Stimulated activated CD8-positive, alpha-beta memory T cell treated with anti-CD3 and anti-CD28 coated beads, Interleukin-7, amount 100 ng/mL, for 4 hours (primary cell): ENCODE measurements at places on chromosomes 1 and 21.

DNA sequence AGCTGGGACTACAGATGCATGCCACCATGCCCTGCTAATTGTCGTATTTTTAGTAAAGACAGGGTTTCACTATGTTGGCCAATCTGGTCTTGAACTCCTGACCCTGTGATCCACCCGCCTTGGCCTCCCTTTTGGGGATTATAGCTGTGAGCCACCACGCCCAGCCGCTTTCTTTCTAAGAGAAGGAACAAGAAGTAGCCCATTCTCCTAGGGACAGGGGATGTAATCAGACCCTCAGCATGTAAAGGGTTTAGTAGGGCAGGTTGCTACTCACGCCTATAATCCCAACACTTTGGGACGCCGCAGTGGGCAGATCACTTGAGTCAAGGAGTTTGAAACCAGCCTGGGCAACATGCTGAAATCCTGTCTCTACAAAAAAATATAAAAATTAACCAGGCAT, 189.7 kb downstream of the TOMM20 start:
- no peak for DNase-seq

GRCh38 chr1:89888480-89889322, 67.9 kb downstream of the LRRC8D start:
- no peak for DNase-seq

DNA sequence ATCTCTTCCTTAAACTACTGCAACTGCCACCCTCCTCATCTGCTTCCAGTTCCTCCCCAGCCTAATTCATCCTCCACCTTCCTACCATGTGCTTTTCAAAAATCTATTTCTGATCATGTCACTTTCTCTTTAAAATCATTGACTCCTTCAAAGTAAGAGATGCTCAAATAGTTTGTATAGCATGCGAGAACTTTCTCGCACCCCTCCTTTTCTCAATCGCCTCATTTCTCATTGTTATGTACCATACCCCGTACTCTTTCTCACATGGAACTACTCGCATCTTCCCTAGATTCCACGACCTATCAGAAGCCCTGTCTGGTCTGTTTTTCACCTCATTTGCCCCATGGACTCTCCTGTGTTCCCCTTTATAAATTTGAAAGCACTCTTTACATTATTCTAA, 238.2 kb downstream of the NRIP1 start:
- DNase-seq = no peak

DNA sequence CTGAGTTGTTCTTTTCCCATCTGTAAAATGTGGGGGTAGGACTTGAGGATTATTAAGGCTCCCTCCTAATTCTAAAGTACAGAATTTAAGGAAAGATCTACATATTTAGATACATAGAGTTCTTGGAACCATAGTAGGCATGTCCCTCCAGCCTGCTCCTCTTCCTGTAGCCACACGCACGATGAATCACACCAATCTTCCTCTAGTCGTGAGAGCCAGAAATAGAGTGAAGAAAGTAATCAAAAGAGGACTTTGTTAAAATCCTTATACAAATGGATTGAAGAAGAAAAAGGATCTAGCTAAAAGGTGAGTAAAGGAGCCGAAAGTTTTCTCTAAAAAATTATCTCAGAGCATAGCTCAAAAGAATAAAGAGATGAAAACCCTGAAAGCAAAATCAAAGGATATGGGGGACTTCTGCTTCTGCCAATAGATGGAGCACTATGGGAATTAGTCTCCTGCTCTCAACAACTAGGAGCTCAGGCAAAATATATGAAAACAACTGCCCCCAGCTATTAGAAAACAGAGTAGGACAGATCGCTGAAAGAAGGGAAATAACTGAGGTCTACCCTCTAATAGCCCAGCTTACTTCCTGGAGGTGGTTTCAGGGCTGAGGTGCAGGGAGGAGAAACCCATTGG, 8.5 kb downstream of the C1orf141 start:
- DNase-seq = no peak

GRCh38 chr1:117815926-117816325, 113.5 kb downstream of the GDAP2 start:
- DNase-seq = no peak

DNA sequence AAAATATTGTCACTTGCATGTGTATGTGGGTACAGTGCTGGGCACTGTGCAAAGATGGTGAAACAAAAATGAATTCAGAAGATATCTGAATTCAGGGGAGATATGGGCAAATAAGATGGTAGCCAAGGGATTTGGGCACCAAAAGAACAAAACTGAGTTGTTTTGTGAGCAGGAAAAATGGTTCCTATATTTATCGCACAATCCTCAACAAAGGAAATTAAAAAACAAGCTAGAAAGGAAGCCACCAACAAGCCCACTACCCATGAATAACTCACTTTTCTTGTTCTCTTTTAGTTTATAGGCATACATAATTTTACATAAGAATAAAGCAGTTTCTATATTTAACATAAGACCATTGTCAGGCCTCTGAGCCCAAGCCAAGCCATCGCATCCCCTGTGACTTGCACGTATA, 40.7 kb upstream of the VASH2 start:
- no peak for DNase-seq

DNA sequence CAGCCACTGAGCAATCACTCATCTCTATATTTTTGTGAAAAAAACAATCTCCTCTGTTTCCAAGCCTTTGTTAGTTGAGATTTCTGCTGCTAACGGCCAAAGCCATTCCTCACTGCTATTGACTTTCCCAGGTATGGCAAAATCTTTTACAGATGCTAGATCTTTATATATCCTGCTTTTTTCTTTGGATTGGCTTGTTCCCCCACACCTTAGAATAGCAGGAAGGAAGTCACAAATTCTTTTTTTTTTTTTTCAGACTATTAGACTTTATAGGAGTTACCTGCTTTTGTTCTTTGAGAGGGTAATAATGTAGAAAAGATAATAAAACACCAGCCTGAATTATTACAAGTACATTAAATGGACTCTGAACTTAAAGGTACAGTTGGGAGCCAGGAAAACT, 24.2 kb downstream of the SYF2 start:
- DNase-seq = no peak

- DNase-seq = no peak
These were observed 11.5 kb upstream of the RGS1 start for GRCh38 chr1:192564099-192564498.

DNA sequence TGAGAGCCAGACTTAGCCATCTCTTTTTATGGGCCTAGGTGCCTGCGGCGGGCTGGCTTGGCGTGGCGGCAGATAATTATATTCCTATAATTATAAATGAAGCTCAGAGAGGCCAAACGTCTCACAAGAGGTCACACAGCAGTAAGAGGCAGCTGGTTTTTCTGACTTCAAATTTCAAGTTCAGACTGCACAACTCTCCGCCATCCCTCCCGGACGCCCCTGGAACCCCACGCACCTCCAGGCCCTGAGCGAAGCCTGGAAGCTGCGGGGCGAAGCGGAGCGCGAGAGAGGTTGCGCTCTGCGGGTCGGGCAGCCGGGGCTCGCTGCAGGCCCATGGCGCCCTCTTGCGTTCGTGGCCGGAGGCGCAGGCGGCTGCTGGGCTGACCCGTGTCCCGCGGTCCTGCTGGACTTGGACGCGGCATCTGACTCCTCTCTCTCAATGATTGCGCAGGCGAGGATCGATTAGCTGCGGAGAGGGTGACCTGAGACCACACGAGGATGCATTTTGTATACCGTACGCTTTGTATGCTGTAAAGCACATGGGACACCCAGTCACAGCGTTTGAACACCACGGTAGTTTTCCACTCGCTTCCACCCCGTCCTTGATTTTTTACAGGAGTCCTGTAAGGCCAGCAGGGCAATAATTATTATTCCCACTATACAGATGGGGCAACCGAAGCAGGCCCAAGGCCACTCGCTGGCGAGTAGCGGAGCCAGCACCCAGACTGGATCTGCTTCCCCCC, 272.7 kb downstream of the FOXD2 start:
- DNase-seq = peak; percentile 32

- DNase-seq = no peak
These were observed 113.7 kb upstream of the RRP15 start for GRCh38 chr1:218171302-218171893.

GRCh38 chr1:24349891-24350290, 30.7 kb downstream of the GRHL3 start:
- DNase-seq = no peak

GRCh38 chr1:162279136-162279498, 97.5 kb downstream of the SPATA46 start:
- DNase-seq = no peak

DNA sequence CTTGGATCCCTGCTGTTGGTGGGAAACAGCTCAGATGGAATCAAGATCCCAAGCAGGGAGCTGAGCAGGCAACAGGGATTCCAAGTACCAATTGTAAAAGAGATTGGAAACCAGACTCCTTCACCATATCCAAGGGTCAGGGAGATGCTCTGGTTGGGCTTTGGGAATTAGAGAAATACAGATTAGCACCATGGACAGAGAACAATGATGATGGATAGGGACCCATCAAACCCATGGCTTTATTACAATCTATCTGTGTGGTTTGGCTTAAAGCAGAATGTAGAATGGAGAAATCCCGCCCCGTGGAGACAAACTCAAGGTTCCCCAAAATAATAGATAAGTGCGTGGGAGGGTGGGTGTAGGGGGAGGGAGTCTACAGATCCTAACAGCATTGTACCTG, 120.7 kb upstream of the CSF3R start:
- DNase-seq = no peak

DNA sequence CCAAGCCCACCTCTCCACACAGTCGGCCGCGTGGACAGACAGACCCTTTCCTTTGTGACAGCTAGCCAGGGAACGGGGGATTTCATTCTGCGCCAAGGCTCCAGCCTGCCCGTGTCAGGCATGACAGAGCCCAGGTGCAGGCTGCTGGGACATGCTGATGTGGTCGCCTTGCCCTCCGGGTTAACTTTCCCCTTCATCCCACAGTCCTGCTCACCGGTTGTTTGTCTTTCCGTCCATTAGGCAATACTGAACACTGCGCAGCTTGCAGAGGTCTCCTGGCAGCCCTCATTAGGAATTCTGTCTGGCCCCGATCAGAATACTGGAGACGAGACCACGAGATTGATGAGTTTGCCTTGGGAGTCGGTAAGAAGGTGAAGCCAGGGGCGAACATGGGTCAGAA, 62.8 kb downstream of the SPSB1 start:
- DNase-seq = no peak

DNA sequence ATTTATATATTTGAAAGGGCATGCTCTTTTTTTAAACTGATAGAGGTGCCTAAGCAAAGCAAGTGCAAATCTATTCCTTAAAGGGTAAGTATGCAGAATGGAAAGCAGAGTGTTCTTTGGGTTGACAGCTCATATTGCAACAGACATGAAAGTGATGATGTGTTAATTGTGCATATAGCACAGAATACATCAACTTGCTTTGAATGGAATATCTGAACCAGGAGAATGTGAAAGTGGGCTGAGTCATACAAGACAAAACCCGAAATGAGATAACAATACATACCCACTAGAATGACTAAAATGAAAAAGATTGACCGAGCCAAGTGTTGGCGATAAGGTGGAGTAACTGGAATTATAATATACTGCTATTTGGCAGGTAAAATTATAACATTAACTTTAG, 4.3 kb downstream of the CR1 start:
- no peak for DNase-seq

GRCh38 chr21:31991356-31992331, 118.8 kb downstream of the HUNK start:
- DNase-seq = no peak

- no peak for DNase-seq
These were observed 11.1 kb downstream of the MTHFR start for GRCh38 chr1:11794446-11795237.

- no peak for DNase-seq
These were observed 9.0 kb downstream of the CREG1 start for GRCh38 chr1:167544447-167545093.

DNA sequence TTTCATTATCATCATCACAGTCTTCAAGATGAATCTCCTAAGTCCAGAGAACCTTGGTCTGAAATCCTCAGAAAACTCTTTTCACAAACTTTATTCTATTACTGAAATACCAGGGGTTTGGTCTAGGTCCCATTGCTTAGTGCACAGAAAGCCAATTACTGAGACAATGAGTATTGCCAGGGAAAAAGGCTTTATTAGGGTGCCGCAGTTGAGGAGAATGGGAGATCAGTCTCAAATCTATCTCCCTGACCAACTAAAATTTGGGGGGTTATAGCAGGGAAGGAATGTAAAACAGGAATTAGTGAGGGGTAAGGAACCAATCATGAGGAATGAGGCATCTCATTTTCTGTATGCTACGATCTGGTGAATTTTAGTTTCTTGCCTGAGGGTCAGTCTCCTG, 70.5 kb upstream of the PPIH start:
- no peak for DNase-seq

- no peak for DNase-seq
These were observed 40.9 kb downstream of the IGSF21 start for GRCh38 chr1:18148461-18148860.

- DNase-seq = no peak
These were observed 481.1 kb downstream of the PTBP2 start for GRCh38 chr1:97202481-97203380.

- no peak for DNase-seq
These were observed 21.5 kb upstream of the SLC44A5 start for GRCh38 chr1:75632350-75632949.

GRCh38 chr1:17744666-17745478, 10.3 kb upstream of the ACTL8 start:
- DNase-seq = no peak

- no peak for DNase-seq
These were observed 23.5 kb upstream of the SYDE2 start for GRCh38 chr1:85224295-85224694.

- no peak for DNase-seq
These were observed 14.5 kb downstream of the SYT11 start for GRCh38 chr1:155873860-155874259.

DNA sequence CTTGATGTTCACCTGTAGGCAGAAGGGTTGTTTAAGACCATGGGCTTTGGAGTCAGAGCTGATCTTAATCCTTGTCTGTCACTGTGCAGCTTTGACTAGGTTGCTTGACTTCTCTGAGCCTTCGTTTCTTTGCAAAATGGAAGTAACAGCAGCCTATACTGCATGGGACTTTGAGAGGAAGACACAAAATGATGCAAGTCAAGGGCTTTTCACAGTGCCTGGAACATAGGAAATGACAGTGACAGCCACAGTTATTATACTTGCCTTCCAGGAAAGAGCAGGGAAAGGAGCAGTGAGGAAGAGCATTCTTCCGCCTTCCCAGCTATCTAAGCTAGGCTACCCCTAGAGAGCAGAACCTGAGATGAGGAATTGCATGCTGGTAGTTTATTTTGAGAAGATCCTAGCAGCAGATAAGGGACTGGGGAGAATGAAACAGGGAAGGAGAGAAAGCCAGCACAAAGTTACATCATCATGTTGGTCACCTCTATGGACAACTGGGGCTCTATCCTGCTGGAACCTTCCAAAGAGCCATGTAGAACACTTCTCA, 3.1 kb downstream of the CSF3R start:
- no peak for DNase-seq

DNA sequence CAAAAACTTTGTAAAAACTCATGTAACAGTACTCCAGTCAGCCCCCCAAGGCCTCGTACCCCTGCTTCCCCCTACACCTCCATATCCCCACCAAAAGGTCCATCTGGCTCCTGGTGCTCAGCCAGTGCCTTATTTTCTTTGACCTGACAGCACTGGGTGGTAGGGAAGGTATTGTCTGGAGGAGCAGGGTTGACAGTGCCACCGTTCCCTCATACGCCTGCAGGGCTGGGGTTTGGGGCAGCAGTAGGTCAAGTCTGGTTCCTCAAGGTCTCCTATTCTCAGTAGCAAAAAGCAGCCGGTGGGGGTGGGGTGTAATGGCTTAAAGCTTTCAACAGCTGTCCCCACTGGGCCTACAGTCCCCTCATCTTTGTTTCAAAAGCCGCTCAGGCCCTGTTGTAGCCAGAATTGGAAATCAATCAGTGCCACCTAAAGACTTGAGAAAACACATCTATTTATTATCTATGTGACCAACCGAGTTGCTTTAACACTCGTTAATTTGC, 25.3 kb upstream of the TTF2 start:
- DNase-seq = no peak
